ENCODE measurements at places on chromosomes 7 and 10.

GRCh38 chr7:112414855-112415490, 35.3 kb upstream of the IFRD1 start:
- peak; percentile 59 for DNase-seq

- DNase-seq: no peak
Observed at GRCh38 chr10:28853195-28853594, 175.9 kb downstream of the BAMBI start.

DNA sequence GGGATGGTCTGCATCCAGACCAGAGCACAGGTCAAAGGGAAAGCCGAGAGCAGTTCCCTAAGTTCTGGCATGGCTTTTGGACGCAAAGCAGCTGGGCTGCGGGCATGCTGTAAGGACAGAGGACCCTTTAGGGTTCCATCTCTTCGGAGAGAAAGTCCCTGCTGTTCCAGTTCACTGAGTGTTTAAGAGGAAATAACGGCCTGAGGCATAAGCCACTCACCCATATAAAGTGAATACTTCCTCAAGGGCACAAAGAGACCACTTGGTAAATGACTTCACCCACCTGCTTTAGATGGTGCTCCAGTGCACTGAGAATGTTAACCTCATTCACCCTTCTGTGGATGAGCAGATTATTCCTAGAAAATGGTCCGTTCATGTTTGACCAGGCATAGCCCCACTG, 586.7 kb upstream of the GALNT17 start:
- no peak for DNase-seq

GRCh38 chr10:14389981-14390590, 59.4 kb upstream of the FRMD4A start:
- no peak for DNase-seq

DNA sequence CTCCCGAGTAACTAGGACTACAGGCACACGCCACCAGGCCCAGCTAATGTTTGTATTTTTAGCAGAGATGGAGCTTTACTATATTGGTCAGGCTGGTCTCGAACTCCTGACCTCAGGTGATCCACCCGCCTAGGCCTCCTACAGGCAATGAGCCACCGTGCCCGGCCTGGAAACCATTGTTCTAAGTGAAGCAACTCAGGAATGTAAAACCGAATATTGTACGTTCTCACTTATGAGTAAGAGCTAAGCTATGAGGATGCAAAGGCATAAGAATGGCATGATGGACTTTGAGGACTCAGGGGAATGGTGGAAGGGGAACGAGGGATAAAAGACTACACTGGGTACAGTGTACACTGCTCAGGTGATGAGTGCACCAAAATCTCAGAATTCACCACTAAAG, 235.1 kb upstream of the AUTS2 start:
- no peak for DNase-seq
